Hematopoietic multipotent progenitor cell treated with erythropoietin and hydrocortisone succinate and interleukin-3 and kit ligand, for 8 days (in vitro differentiated cells): ENCODE measurements at places on chromosomes 4 and X.
A peak's percentile ranks its signal among the peaks of the same experiment; 100 is the strongest.

GRCh38 chr4:38091636-38092035 lies 131.4 kb downstream of the PTTG2 start:
- DNase-seq: no peak

- DNase-seq: no peak
Observed at GRCh38 chrX:136030303-136031191, 45.3 kb downstream of the SLC9A6 start.

GRCh38 chr4:13329340-13329850 lies 154.7 kb downstream of the RAB28 start:
- no peak for DNase-seq

- no peak for DNase-seq
Observed at GRCh38 chr4:76831711-76832373, 66.1 kb downstream of the SOWAHB start.

GRCh38 chr4:86894455-86894854 lies 2.2 kb upstream of the C4orf36 start:
- DNase-seq: no peak

GRCh38 chrX:66015152-66015831 lies 24.6 kb downstream of the VSIG4 start:
- DNase-seq: peak; percentile 90

DNA sequence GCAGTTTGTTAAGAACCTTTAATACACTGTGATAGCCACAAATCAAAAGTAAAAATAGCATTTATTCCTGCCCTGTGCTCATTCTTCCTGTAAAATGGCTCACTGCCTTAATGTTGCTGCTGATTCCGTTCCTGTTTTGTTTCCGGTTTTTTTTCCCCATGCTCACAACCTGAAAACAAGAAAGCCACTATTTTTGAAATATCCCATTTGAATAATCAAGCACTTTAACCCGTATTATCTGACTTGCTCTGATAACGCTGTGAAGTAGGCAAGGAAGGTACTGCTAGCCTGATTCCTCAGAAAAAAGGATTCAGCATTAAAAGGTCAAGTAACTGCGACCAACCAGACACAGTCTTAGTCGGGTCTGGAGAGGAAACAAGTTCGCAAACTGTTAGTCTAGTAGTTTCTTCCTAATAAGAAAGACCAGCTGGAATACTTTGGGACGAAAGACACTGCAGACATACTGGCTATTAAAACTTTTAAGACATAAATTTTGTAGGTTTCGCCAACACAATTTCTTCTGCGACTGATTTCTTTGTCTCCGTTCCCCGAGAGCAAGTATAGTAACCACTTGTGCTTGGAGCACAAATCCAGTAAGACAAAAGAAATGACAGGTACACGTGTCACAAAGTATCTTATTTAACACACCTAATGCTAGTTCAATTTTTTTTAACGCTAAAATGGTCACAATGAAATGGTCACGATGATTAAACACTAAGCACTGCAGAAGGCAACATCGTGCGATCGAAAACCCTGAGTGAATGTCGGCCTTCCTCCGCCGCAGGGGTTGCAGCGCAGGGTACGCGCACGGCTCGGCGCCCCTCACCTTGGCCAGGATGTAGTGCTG lies 802 bp downstream of the COX18 start:
- DNase-seq: peak; percentile 75

DNA sequence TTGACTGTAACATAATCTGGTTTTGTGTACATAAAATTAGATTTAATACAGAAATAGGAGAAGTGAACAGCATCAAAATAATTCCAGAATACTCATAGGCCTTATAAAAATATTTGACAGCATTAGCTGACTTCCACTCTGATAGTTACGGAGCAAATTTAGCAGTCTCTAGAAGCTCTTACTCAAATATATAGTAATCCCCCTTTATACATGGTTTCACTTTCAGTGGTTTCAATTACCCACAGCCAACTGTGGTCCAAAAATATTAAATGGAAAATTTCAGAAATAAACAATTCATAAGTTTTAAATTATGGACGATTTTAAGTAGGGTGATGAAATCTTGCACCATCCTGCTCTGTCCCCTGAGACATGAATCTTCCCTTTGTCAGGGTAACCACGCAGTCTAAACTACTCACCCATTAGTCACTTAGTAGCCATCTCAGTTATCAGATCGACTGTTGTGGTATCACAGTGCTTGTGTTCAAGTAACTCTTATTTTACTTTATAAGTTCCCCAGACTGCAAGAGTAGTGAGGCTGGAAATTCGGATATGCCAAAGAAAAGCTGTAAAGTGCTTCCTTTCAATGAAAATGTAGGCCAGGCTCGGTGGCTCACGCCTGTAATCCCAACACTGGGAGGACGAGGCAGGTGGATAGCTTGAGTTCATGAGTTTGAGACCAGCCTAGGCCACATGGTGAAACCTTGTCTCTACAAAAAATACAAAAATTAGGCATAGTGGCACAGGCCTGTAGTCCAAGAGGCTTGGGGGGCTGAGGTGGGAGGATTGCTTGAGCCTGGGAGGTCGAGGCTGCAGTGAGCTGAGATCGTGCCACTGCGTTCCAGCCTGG lies 17.2 kb upstream of the RTL9 start:
- DNase-seq: peak; percentile 62

DNA sequence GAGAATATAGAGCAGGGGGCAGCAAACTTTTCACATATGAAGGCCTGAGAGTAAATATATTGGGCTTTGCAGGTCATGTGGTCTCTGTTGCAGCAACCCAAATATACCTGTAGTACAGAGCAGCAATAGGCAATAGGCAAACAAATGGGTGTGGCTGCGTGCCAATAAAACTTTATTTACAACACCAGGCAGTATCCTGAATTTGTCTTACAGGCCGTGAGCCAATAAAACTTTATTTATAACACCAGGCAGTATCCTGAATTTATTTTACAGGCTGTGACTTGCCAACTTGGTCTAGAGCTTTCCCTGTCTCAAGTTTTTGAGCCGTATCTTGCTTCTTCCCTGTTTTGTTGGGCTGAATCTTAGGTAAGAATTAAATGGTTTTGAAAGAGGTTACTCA lies 118.2 kb downstream of the PHEX start:
- no peak for DNase-seq

- DNase-seq: peak; percentile 53
Observed at GRCh38 chrX:136767104-136767941, 13.4 kb downstream of the ARHGEF6 start.

- DNase-seq: peak; percentile 64
Observed at GRCh38 chr4:17817027-17817426, 6.2 kb downstream of the NCAPG start.

DNA sequence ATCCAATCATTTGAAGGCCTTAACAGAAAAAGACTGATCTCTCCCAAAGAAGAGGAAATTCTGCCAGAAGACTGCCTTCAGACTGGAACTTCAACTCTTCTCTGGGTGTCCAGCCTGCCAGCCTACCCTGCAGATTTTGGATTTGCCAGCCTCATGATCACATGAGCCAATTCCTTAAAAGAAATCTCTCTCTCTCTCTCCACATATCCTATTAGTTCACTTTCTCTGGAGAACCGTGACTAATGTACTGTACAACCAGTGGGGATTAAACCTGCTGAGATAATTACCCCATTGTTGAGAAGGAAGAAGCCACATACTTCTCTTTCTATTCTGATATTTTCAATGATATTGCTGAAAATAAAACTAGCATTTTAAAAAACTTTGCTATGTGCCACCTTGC lies 711.3 kb upstream of the AMOT start:
- DNase-seq: no peak

- DNase-seq: no peak
Observed at GRCh38 chr4:8700531-8700930, 108.0 kb downstream of the CPZ start.

- DNase-seq: peak; percentile 59
Observed at GRCh38 chrX:56248492-56248891, 16.3 kb downstream of the KLF8 start.

DNA sequence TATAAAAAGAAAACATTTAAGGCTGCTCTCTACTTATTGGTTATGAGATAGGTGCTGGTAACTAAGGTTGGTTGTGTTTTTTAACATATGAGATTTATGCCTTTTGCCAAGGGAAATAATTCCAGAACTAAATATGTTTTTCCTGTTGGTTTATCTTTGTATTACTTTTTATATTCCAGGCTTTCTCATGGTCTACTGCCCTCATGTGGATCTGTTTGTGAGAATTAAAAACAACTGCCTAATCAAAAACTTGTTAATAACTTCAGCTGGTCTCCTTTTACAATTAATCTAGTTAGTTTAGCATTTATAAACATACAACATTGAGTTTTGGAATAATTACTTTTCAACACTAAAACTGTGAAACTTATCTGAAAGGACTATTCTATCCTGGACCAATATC lies 1208.3 kb downstream of the ADGRL3 start:
- DNase-seq: no peak

GRCh38 chr4:83231620-83232076 lies 53.0 kb downstream of the COQ2 start:
- peak; percentile 22 for DNase-seq

- DNase-seq: no peak
Observed at GRCh38 chr4:73922317-73922716, 53.1 kb downstream of the CXCL1 start.

GRCh38 chrX:44042751-44043150 lies 69.6 kb upstream of the NDP start:
- no peak for DNase-seq

GRCh38 chr4:61427818-61428495 lies 227.8 kb downstream of the ADGRL3 start:
- no peak for DNase-seq

- no peak for DNase-seq
Observed at GRCh38 chrX:85544609-85545008, 165.1 kb upstream of the POF1B start.

GRCh38 chr4:15063341-15063740 lies 61.1 kb downstream of the CPEB2 start:
- no peak for DNase-seq

GRCh38 chrX:23373129-23373804 lies 38.6 kb downstream of the PTCHD1 start:
- no peak for DNase-seq

GRCh38 chr4:67134616-67135015 lies 410.7 kb downstream of the CENPC start:
- DNase-seq: no peak

DNA sequence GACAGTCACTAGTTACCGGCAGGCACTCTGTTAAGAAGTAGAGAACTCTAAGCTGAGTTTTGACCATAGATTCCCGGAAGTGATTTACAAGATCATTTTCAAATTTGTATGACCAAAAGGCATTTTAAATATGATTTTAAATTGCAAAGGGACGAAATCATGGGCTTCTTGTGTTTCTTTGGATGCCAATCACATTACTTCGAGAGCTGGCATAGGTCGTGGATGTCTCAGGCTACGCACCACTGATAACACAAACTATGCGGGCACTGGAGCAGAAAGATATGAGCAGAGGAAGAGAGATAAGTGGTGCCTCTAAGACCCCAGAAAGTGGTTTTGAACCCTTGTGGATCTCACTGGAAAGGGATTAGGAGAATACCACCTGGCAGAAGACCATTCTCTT lies 294.2 kb upstream of the FTHL17 start:
- no peak for DNase-seq

DNA sequence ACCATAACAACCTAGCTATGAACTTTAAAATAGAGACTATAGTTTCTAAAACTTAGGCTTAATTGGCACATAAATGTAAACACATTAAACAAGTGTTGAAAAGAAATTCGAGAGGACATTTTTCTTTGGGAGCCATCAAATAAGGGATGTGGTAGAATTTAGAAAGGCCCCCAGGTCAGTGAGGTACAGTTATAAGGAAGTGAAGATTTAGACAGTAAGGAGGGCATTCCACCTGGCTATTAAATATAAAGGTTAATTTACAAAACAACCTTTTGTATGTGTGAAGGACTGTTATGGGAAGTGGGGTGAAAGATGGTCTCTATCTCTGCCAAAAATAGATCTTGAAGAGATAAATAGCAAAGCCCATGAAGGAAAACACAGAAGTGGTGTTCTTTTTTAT lies 83.9 kb downstream of the AFF1 start:
- no peak for DNase-seq

GRCh38 chr4:107718351-107718965 lies 1.6 kb downstream of the PAPSS1 start:
- no peak for DNase-seq

DNA sequence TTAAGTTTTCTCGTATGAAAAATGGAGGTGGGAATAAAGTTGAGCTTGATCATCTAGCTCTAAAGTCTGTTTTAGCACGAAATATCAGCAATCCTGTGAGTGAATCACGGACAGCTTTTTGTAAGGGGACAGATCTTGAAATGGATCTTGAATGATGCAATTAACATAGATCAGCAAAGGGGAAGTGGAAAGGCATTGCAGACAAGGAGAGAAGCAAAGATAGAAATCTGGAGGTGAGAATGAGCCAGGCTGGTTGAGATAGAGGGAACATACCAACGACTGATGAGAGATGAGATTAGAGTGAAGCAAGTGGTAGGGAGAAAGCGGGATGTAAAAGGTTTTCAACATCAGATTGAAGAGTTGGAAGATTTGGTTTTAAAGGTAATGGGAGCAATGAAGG lies 4.6 kb upstream of the DGKK start:
- DNase-seq: no peak

DNA sequence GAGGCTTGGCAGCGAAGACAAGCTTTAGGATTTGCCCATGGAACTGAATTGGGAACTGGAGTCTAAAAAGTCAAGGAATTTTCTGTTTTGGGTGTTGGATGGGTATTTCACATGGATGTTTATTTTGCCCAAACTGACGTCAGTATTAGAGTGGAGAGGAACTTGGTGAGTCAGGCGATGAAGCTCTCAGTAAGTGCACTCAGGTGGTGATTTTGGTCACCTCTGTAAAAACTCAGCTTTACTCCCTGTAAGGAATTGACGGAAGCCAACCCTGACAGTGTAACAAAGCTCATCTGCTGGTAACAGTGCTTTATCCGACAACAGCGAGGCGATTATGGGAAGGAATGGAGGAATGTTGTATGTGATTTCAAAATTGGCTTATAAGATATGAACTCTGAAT lies 77.0 kb upstream of the PGRMC2 start:
- no peak for DNase-seq

GRCh38 chr4:183205193-183205592 lies 106.1 kb downstream of the WWC2 start:
- DNase-seq: no peak

DNA sequence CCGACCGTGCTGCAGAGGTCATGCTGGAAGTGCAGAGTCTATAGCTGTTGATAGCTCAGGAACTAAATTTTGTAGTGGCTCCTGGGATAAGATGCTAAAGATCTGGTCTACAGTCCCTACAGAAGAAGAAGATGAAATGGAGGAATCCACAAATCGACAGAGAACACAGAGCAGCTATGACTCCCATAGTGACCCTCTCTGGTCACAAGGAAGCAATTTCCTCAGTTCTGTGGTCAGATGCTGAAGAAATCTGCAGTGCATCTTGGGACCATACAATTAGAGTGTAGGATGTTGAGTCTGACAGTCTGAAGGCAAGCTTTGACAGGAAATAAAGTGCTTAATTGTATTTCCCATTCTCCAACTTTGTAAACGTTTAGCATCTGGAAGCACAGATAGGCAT lies 8.8 kb downstream of the MANBA start:
- no peak for DNase-seq

DNA sequence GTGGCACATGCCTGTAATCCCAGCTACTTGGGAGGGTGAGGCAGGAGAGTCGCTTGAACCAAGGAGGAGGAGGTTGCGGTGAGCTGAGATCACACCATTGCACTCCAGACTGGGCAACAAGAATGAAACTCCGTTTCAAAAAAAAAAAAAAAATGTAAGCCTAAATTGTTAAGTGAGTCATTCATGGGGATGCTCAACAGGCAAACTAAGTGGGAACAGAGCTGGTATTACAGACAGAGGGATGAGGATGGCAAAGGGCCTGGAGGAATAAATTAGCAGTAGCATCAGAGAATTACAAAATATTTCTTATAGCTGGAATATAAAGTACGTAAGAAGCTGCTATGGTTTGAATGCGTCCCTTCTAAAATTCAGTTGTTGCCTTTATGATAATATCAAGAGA lies 43.4 kb upstream of the OGT start:
- no peak for DNase-seq
